ENCODE measurements at places on chromosomes 2 and 18.

DNA sequence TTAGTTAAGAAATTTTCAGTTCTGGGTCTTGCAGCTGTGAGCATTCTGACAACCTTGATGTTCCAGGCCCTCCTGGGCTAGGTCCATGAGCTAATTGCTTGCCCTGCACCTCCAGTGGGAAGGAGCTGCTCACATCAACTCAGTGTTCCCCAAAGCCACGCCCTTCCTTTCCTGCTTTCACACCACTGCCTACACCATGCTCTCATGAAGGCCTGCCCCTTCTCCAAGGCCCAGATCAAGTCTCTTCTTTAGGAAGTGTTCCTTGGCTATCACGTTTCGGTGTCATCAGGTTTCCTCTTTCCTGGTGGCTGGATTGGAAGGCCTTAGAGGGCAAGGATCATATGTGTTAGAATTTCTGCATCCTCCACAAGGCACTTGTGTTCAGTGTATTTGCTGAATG lies 18.8 kb downstream of the TMEM127 start:
- no peak for DNase-seq

DNA sequence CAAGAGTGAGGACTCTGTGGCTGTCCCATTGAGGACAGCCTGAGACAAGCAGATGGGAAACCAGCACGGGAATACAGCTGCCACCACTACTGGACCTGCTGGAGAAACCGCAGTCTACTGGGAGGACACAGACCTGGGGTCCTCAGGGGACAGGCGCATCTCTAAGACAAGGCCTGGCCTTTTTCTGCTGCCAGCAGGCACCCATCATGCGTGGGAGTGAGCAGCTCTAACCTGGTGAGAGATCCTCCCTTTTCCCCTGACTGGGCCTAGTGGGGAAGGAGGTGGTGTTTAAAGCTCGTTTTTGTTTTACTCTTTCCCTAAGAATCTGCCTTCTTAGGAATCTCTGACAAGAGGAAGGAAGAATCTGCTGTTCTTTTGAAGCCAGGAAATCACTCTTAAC lies 36.6 kb downstream of the CYRIA start:
- DNase-seq = no peak

DNA sequence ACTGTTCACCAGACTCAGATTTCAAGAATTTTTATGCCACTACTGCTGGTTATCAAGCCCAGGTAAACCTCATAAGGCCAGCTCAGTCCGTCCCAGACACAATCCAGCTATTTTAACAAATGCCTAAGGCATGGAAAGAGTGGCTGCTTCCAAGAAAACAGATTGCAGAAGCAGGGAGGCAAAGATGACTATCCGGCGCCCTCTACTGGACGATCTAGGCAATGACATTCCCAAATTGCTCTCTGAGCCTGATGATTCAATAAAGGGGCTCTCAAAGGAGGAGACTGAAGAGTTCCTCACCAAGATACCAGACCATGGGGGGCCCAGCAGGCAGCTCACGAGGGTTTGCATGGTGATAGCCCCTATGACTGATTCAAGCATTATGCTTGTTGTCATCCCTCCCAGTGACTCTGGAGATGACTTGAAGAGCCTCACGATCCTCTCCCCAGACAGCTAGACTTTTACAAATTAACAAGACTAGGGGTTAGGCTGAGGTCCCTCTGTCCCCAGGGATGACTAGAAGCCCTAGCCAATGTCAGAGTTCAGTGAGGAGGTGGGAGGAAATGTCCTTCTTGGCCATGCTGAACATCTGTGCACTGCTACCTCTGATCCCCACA lies 25.0 kb downstream of the SERPINB8 start:
- DNase-seq = peak; percentile 21

DNA sequence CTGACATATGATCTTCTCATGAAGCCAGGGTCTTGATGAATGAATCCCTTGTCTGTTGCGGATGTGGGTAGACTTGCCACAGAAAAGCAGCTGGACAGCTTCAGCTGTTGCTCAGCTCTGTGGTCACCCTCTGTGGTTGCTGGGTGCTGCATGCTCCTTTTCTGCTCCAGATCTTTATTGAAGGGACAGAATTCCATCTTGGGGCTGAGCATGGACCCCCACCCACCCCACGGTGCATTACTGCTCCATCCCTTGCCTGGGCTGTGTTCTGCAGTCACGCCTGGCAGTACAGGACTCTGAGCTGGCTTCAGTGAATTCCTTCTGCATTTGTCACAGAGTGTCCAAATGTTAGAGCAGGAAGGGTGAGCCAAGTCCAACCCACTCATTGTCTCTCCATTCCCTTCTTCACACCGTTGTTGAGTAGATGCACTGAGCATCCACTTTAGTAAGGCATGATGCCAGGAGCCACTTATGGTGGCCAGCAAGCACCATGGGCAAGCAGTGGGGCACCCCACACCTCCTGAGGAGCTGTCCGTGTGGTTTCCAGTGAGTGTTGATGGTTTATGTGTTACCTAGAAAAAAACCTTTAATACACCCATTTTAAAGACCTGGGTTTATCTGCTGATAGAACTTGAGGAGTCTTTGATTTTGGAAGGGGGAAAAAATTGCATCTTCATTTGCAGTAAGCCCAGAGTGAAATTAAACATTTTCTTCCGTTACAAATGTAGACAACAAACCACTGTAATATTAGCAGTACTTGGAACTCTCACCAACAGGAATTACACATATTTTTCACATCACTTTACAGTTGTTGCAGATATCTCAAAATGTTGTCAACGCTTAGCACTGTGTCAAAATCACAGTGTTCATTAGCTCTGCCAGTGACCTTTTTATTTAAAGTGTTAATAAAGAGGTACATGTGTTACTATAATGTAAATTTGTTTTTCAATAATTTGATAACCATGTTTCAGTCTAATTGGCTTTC lies 14.7 kb upstream of the ITGB6 start:
- no peak for DNase-seq

DNA sequence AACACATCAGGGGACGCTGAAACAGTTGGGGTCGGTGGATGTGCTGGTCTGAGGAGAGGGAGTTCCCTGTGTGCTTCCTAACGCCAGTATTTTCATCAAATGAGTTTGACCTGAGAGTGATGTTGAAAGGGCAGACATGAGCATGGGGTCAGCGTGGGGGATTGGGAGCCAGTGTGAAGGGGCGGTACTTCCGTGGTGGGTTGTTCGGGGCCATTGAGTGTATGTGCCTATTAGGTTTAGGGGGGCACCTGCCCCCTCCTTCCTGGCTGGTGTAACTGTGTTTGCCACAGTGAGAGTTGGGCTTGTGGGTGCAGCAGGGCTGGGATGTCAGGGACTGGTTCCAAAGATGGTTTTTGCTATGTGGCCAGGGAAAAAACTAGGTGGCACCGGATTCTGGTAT lies 24.4 kb downstream of the SPEG start:
- DNase-seq = no peak

DNA sequence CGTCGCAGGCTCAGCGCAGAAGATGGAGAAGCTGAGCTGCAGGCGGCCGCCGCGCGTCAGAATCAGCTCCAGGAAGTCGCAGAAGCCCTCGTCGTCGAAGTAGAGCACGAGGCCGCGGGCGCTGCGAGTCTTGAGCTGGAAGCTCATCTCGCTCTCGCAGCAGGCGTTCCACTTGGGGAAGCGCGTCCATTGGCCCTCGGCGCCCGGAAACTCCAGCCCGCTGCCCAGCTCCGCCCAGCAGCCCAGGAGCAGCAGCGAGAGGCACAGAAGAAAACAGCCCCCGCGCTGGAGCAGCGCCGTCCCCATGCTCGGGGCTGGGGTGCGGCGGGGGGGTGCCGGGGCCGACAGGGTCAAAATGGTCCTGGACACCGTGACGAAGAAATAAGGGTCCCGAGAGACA lies 4.0 kb downstream of the NRXN1 start:
- no peak for DNase-seq

DNA sequence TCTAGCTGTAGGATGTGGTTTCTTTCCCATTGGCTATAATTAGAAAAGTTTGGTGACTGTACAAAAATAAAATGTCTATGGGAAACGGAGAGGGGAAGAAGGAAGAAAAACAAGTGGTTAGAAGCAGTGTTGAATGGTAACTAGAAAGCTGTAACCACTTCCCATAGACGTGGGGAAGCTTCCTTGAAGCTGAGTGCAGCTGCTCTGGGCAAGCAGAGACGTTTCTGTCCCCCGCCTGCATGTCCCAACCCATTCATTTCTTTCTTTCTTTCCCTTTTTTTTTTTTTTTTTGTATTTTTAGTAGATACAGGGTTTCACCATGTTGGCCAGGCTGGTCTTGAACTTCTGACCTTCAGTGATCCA lies 367.8 kb upstream of the HS6ST1 start:
- no peak for DNase-seq

DNA sequence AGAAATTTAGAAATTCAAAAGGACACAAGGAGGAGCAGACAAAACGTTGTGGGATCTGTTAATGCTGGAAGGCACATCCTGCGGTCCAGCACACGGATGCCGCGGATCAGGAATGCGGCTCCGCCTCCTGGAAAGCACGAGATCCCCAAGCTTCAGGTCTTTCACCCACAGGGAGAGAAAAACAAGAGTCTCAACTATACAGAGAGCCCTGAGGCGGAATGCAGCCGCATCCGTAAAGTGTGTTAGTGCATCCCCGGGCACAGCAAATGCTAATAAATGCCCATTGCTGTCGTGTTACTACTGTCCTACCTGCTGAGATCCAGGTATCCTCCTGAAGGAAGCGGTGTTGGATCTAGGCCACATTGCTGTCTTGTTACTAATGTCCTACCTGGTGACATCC lies 303.9 kb downstream of the EIPR1 start:
- DNase-seq = no peak

- no peak for DNase-seq
Observed at GRCh38 chr18:8942909-8943545, 159.5 kb upstream of the NDUFV2 start.

GRCh38 chr18:76978616-76979015 lies 154.0 kb downstream of the MBP start:
- DNase-seq = no peak

DNA sequence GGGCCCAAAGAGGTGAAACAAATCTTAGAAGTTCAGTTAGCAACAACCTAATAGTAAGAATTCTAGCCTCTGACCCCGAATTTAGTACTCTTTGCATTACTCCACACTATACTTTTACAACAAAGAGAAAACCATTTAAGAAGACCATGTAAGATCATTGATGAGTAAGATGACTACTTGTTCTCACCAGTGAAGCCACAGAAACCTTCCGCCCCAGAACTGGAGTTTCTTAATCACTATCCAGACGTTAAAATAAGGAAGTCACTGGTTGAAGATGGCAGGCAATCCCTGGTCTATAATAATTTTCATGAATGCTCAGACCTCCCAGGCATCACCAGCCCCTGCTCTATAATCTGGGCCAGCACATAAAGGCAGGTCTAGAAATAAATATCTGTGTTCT lies 95.0 kb downstream of the TMEM163 start:
- DNase-seq = no peak

DNA sequence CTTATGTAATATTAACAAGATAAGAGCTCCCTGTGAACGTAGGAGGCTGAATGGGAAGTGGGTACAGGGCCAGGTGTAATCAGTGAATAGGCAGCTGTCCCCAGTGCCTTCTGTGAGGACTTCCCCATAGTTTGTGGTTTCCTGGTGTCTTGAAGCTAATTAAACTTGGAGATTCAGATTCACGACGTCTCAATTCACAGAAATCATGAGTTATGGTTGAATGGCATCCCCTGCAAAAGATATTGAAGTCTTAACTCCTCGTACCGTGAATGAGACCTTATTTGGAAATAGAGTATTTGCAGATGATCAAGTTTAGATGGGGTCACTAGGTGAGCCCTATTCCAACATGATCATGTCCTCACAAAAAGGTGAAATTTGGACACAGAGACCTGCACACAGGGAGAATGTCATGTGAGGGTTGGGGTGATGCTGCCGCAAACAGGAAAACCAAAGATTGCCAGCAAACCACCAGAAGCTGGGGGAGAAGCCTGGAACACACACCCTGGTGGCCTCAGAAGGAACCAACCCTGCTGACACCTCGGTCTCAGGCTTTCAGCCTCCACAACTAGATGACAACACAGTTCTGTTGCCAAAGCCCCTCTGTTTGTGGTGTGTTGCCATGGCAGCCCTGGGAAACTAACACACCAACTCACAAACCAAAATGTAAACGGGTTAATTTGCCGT lies 13.2 kb downstream of the ARL4C start:
- no peak for DNase-seq

DNA sequence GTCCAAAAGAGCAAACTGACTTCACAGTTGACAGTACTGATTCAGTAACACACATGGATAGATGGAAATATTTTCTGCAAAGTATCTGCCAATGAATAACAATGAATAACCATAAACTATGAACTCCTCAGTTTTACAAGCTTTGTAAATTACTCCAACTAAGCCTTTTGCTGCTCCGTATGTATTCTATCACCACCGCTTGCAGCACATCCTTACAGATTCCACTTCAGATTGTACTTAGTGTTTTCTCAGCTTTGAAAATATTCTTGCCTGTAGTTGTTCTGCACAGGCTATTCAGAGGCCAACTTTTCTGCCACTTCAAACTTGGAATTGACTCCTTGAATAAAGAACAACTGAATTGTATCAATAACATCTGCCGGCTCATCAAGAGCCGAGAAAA lies 36.2 kb downstream of the TLK1 start:
- DNase-seq = no peak

- no peak for DNase-seq
Observed at GRCh38 chr18:2994603-2995432, 18.1 kb downstream of the LPIN2 start.

DNA sequence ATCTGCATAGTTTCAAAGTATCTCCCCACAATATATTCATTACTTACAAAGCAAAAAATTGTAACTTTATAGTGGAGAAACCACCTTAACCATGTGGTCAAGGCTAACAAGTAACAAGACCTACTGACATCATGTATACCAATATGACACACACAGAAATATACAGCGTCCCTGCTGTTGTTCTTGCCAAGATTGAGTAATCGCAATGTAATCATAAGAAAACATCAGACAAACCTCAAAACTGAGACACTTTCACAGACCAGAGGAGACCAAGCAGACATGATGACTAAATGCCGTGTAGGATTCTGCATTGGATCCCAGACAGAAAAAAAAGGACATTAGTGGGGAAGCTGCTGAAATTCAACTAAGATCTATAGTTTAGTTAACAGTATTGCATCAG lies 123.0 kb downstream of the ACAA2 start:
- no peak for DNase-seq

DNA sequence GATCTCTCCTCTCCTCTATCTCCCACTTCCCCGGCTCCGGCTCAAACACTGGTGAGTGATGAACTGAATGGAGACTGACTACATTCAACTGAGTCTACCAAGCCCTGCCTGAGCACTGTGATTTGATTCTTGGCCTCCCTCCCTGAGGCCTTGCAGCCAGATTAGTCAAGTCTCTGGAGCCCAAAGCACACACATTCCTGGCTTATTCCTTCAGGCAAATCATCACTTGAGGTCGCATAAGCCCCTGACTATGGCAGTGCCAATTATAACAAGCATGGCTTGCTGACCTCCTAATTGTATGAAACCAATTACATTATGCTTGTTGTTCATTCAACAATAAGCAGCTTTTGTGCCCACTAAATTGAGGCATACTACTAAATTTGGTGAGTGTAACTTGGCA lies 34.6 kb downstream of the EFEMP1 start:
- no peak for DNase-seq

Data from NCI-H1048 (cell line).